ENCODE measurements at places on chromosomes 4 and X.

- no peak for DNase-seq
Observed at GRCh38 chrX:41470706-41471105, 23.6 kb downstream of the NYX start.

- DNase-seq, result no peak
Observed at GRCh38 chrX:2330487-2330886, 170.3 kb downstream of the DHRSX start.

DNA sequence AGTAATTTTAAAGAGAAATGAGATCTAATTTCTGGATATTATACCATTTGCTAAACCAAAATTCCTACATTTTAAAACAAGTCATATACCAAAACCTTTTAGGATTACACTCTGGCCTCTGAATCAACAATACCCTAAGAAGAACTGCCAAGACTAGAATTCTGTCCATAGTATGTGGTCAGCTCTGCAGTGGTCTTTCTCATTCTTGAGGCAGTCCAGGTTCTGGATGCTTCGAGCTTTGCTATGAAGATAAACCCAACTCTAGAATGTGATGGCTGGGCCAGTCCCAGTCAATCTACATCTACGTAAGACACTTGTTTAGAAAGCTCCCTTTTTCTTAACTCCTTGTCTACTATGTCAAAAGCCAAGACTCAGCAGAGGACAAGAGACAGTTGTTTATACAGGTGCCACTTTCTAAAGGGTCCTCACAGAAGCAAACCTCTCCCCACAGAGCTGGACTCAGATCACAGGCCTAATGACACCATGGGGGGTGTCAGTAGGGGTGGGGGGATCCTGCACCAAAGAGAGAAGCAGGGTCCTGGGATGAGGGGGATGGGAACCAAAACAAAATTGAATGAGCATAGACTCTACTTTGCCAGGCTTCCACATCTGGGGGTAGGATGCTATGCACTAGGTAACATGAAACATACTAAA lies 63.2 kb downstream of the SH3RF1 start:
- DNase-seq, result no peak

DNA sequence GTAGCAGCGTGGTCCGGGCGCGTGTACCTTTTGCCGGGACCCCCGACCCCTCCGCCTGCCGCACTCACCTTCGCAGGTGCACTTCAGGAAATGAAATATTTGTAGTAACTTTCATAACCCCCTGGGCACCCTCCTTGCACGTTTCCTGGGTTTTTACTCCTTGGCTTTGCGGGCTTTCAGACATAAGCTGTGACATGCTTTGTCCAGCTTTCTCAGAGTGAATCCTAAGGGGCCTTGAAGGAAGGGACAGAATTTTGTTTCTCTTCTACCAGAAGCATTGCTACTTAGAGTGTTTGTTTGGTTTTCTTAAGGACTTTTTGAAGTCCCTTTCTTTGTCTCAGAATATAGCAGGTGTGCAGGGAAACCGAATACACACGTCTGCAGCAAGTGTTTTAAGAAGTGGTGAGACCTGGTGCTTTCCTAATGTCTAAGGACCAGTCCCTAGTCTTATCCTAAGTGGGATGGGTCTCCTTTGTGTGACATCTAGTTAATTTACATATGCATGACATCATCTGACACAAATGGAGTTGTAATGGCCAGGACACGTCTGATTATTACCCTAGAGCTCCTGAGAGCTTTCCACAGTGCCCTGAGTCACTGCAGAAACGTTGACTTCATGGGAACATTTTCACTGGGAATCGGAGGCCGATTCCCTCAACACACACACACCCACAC lies 1.3 kb downstream of the FAM149A start:
- no peak for DNase-seq

DNA sequence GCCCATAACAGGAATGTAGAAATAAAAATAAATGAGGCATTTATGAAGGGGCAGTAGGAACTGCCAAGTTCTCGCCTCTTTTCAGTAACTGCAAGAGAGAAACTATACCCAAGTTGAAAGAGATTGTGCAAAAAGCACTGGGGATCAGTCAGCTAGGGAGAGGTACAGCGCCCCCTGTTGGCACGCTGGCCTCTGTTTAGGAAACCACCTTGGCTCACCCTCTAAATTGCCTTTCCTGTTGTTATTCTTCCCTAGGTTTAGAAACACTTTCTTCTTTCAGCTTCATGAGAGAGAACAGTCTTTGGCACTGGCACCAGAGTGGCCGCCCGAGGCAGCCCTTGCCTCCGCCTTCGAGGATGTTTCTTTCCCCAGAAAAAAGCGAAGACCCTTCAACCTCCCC lies 348.5 kb downstream of the MID1IP1 start:
- DNase-seq, result peak; percentile 80

DNA sequence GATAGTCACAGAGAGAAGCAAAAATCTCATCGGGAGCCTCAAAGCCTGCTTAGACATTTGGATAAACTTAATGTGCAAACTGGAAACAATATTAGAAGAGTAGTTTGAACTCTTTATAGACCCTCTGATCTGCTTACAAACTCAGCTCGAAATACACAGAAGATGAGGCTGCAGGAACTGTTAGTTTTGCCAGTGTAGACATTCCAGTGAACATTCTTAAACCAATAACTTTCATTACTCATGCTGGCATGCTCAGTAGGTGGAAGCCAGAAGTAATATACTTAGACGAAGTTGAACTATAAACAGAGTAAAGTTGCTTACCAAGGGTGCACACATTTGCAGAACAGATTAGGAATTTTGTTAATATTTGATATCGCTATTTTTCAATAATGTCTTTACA lies 303.5 kb downstream of the ANKRD50 start:
- no peak for DNase-seq

- peak; percentile 41 for DNase-seq
Observed at GRCh38 chr4:55382488-55383003, 13.2 kb upstream of the TMEM165 start.

GRCh38 chr4:180512801-180513475 lies 1730.3 kb upstream of the TENM3 start:
- DNase-seq, result no peak

DNA sequence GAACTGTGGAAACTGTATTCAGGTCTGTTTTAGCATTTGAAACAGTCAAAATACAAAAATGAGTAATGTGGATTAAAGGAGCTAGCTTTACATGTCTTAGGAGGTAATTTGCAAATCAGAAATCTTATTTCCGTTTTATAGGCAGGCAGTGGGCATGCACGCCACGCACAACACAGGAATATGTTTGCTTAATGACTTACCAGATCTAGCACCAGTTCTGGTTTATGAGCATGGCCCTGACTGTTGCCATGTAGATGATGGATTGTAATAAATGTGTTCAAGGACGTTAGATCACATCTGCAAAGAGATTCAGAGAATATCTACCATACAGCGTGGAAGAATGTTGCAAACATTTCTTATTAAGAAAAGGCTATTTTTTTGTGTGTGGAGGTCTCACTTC lies 344.5 kb upstream of the NR3C2 start:
- DNase-seq, result no peak

- DNase-seq, result no peak
Observed at GRCh38 chrX:133401536-133401935, 13.8 kb downstream of the GPC4 start.

DNA sequence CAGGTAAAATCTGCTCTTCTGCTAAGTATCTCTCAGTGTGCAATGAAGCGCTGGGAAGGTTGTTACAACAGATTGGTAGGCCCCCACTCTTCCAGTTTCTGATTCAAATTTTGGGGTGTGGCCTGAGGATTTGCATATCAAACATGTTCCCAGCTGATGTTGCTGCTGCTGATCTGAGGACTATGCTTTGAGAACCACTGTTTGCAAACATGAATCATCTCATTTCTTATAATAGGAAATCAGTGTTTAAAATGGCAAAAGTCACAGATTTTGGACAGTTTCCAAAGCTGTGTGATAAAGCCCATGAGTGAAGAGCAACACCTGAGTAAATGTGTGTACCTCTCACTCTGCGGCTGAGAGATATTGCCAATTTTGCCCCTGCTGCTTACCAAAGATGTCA lies 36.2 kb upstream of the NDNF start:
- no peak for DNase-seq

GRCh38 chr4:113043591-113043990 lies 5.9 kb upstream of the ANK2 start:
- no peak for DNase-seq

- peak; percentile 29 for DNase-seq
Observed at GRCh38 chrX:119784747-119785446, 6.5 kb downstream of the RPL39 start.

DNA sequence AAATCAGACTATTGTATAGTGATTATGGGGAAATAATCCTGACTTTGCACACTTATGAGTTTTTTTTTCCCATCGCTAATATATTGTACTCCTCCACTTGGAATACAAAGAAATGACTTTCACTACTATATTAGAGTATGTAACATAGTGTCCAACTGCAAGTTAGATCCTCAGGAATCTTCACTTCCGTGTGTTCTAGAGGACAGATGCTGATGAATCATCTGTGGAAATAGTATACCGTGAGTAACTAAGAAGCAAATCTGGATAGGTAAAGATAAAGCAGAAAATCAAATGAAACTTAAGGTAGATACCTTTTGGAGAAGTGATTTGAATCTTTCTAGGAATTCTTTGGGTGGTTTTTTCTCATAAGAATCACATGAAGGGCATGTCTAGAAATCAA lies 8.3 kb downstream of the IL21 start:
- DNase-seq, result no peak

GRCh38 chr4:53075162-53075785 lies 213.2 kb downstream of the RASL11B start:
- DNase-seq, result no peak

GRCh38 chrX:12911122-12911470 lies 4.7 kb downstream of the TLR8 start:
- no peak for DNase-seq

DNA sequence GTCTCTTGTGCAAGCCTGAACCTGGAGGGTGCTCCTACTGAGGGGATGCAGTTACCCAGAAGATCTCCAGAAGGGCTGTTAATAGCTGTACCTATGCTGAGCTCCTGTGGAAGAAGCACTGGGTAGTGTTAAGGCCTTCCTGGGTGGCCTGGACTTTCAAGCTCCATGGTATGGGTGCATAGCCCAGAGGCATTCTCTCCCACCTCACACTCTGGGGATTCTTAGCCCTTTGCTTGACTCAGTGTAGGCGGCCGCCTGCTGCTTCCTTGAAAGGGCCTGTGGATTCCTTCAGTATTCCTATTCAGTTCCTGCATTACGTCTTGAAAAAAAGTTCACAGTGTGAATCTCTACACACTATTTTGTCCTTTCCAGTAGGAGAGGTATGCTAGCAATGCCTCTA lies 235.7 kb upstream of the MAGEB16 start:
- DNase-seq, result no peak

DNA sequence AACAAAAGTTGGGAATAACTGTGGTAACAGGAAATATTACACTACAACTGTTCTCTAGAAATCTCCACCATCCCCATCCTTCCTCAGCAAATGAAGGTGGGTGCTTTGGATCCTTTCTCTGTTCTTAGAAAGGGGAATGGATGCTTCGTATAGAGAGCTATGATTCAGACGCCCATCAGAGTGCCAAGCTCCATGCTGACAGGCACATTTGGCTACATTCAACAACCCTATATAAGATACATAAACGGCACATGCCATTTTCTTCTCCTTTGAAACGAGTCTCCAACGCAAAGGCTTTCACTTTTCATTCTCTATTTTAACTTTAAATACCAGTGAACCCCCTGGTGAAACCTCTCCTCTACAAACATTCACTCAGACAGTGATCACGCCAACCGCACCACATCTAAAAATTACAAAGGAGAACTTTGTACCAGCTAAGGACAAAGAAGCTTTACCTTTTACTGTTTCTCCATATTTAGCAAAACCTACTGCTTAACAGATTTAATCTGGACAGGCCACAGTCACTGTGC lies 172.5 kb downstream of the TSPAN5 start:
- DNase-seq, result no peak

GRCh38 chr4:72314869-72315268 lies 254.2 kb downstream of the ADAMTS3 start:
- DNase-seq, result no peak

GRCh38 chr4:142293536-142293935 lies 552.6 kb downstream of the INPP4B start:
- no peak for DNase-seq

DNA sequence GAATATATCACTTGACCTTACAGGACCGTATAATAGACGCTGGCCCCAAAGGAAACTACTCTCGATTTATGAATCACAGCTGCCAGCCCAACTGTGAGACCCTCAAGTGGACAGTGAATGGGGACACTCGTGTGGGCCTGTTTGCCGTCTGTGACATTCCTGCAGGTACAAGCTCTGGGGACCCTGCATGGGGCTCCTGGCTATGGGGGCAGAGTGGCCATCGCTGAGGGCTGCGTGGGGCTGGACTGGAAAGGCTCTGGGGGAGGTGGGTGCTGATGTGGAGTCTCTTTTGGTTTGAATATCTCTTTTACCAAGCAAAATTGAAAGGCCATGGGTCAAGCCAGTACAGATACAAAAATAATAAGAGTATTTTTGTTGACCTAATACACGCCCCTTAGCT lies 33.9 kb downstream of the NELFA start:
- no peak for DNase-seq

DNA sequence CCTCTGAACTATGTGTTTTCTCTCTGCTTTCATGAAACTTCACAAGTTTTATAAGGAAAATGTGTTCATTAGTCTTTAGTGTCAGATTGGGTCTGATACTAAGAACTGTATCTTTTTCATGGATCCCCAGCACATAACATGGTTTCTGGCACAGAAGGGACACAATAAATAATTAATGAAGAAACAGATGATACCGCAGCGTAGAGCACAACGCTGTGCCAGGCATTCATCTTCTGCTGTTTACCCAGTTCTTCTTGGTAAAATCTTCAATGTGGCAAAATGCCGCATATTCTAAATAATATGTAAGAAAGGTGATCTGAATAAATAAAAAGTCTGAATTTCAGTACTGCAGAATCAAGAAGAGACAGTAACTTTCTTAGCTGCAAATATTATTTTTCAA lies 12.3 kb downstream of the SCARB2 start:
- no peak for DNase-seq

Measured in suppressor macrophage treated with lipopolysaccharide for 4 hours (primary cell).